ENCODE measurements at places on chromosomes 6 and 20.

GRCh38 chr20:16129411-16129810, 443.8 kb downstream of the KIF16B start:
- no peak for DNase-seq

- DNase-seq: no peak
Measured at GRCh38 chr6:75331151-75331550, 46.6 kb upstream of the TMEM30A start.

- peak; percentile 56 for DNase-seq
Measured at GRCh38 chr20:59518881-59519706, 85.2 kb upstream of the PHACTR3 start.

DNA sequence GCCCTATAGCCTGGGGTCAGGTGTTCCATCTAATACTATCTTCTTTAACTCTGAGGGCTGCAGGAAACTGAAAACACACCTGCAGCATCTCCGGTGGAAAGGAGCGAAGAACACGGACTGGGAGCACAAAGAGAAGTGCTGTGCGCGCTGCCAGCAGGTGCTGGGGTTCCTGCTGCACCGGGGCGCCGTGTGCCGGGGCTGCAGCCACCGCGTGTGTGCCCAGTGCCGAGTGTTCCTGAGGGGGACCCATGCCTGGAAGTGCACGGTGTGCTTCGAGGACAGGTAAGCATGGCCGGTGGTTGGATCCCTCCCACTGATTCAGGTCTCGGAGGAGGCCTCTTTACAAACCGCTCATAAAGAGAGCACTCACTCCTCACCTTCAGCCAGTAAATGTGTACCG, 15.5 kb downstream of the SYTL3 start:
- peak; percentile 16 for DNase-seq

GRCh38 chr20:3405139-3405538, 2.3 kb downstream of the DNAAF9 start:
- no peak for DNase-seq
